ENCODE measurements at places on chromosomes 5 and 9. TPM values are rescaled to one million over a fixed set of nuclear protein-coding genes. Genes with fewer than 3 reads are reported as not detected.

PCDHGA6 gene
- total RNA-seq: 6.9 TPM

SLC23A1 gene
- not detected for total RNA-seq

FIBCD1 gene
- 2.5 TPM for total RNA-seq

DMAC1 gene
- 39.6 TPM for total RNA-seq

CYLC2 gene
- not detected for total RNA-seq

LTC4S gene
- total RNA-seq: 10.6 TPM

GPR150 gene
- total RNA-seq: 4.3 TPM

SCGB3A2 gene
- total RNA-seq: not detected

Data from dorsolateral prefrontal cortex (tissue), 122 donors.